ENCODE measurements at places on chromosomes 12 and 14. TPM values are rescaled to one million over a fixed set of nuclear protein-coding genes. Genes with fewer than 3 reads are reported as not detected.

ALDH2 gene
- 12.5 TPM for total RNA-seq

SLC7A7 gene
- 1.4 TPM for total RNA-seq

GALNT9 gene
- total RNA-seq: under 0.01 TPM

HRK gene
- total RNA-seq: not detected

CHGA gene
- total RNA-seq: not detected

SLC25A47 gene
- total RNA-seq: not detected

PLEKHG7 gene
- under 0.01 TPM for total RNA-seq

PTPN21 gene
- 11.4 TPM for total RNA-seq

ISM2 gene
- total RNA-seq: under 0.01 TPM

OR5AU1 gene
- total RNA-seq: not detected

ARF6 gene
- total RNA-seq: 65.8 TPM

CLBA1 gene
- 2.2 TPM for total RNA-seq

FGF6 gene
- not detected for total RNA-seq

Measured in IMR-90 (cell line).